ENCODE measurements at places on chromosomes 7 and 10.

DNA sequence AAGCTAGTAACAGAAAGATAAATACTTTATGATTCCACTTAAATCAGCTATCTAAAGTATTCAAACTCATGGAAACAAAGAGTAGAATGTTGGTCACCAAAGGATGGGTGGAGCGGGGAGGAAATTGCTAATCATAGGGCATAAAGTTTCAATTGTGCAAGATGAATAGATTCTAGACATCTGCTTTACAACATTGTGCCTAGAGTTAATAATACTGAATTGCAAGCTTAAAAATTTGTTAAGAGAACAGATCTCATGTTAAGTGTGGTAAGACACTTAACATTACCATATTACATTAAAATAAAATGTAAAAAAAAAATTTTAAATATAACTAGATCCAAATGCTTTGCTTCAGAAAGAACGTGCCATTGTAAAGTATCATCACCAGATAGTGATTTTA is 411.1 kb upstream of the MBL2 start:
- DNase-seq: no peak

DNA sequence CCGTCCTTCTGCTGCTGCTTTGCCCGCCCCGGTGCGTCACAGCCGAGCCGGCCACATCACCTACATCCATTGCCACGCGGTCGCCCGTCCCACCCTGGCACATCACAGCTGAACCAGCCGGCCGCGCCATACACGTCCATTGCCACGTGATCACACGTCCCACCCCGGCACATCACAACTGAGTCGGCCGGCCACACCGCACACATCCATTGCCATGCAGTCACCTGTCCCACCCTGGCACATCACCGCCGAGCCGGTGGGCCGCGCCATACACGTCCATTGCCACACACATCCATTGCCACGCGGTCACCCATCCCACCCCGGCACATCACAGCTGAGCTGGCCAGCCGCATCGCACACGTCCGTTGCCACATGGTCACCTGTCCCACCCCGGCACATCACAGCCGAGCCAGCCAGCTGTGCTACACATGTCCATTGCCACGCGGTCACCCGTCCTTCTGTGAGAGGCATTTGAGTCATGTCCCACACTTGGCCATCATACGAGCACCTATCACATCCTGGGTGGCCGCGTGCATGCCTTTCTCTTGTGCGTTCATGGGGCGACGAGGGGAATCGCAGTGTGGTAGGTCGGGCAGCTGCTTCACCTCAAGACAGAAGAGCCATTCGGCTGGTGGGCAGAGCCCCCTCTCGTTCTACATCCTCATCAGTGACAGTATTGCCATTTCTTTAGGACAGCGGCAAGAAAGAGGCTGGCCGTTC is 58.6 kb downstream of the JAKMIP3 start:
- no peak for DNase-seq

DNA sequence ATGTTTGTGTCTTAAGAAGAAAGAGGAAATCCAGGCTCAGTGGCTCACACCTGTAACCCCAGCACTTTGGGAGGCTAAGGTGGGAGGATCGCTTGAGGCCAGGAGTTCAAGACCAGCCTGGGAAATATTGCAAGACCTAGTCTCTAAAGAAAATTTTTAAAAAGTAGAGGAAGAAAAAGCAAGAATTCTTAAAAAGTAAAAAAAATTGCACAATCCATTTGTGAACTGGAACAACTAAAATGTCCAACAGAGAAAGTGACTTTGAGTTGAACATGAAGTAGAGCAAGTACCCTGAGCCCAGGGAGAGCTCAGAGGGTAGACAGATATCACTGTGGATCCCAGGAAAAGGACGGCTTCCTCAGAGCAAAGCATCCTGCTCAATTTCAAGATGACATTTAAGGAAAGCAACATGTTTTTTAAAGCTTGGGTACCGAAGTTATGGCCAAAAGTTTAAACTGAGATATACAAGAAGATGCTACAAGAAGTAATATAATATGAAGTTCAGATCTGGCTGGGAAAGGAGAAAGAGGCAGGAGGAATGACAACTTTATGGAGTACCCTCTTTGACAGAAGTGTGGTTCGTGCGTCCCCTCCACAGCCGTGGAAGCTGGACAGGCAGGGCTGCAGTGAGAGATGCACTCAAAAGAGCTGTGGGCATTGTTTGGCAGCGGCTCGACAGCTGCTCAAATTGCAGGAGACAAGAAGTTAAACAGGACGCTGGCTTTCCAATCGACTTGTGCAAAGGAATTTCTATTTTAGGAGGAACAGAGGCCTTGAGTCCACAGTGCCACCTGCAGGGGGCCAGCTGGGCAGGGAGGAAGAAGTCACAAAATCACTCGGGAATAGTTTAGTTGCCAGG is 201.3 kb downstream of the JCAD start:
- no peak for DNase-seq

DNA sequence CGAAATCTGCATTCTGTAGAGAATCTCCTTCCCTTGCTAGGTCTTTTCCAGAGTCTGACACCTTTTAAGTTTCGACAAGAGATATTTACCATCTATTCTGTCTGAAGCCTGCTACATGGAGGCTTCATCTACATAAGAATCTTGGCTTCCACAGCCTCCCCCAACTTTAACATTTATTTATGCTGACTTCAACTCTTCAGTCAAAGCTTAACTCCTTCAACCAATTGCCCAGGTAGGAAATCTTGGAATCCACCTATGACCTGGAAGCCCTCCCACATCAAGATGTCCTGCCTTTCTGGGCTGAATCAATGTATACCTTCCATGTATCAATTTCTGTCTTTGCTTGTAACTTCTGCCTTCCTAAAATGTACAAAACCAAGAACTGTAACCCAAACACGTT is 54.7 kb downstream of the MINPP1 start:
- DNase-seq: no peak

DNA sequence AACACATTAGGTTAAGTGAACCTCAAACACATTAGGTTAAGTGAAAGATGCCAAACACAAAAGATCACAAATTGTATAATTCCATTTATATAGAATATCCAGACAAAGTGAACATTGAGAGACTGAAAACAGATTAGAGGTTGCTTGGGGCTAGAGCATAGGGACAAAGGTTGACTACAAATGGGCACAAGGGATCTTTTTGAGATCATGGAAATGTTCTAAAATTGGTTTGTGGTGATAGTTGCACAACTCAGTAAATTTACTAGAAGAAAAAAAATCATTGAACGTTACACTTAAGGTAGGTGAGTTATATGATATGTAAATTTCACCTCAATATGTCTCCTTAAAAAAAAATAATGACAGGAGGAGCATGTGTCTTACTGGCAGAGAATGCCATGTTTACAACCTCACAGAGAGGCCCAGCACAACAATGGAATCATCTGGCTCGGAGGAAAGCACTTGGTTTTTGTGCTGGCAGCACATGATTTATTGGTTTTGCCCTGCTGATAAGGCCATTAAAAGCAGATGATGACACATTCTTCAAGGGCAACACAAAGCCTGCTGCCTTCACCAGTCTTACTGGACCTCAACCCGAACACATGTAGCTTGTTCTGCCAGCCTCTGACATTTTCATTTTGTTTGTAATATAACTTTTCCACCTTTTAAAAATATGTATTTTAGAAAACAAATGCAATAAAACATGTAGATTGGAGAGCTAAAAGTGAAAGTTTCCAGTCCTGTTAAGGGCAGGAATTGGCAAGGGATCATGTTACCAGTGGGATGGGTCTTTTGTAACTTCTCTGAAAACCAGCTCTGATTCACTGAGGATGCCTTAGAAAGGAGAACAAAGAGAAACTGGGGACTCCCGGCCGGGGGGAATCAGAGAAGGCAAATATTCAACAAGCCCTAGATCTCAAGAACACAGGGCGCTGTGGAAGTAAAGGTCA is 11.9 kb upstream of the LMOD2 start:
- no peak for DNase-seq

GRCh38 chr10:110857265-110858171 is 14.2 kb upstream of the PDCD4 start:
- DNase-seq: no peak

GRCh38 chr10:103732339-103733044 is 122.9 kb downstream of the SH3PXD2A start:
- DNase-seq: no peak

DNA sequence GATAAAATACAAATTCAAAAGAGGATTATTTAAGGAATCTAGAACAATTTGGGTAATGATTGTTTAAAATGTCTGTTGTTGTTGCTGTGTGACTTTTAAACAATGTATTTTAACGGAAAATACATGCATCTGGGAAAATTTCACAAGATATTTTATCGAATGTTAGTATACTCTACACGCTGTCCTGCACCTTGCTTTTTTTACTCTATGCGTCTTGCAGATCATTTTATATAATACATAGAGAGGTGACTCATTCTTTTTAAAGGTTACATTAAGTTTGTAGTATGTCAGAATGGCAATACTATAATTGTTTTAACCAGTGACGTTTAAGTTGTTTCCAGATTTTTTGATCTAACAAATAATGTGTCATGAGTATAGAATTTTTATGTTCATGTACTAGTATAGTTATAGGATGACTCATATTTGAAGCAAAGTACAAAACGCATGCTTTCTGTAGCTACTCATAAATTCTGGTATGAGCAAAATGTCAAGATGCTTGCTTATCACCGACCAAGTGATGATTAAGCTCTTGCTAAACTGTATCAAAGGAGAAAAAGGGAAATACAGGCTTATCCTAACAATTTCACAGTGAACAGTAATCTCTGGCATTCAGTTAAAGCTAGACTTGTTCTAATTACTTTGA is 4.9 kb downstream of the DKK1 start:
- DNase-seq: no peak

DNA sequence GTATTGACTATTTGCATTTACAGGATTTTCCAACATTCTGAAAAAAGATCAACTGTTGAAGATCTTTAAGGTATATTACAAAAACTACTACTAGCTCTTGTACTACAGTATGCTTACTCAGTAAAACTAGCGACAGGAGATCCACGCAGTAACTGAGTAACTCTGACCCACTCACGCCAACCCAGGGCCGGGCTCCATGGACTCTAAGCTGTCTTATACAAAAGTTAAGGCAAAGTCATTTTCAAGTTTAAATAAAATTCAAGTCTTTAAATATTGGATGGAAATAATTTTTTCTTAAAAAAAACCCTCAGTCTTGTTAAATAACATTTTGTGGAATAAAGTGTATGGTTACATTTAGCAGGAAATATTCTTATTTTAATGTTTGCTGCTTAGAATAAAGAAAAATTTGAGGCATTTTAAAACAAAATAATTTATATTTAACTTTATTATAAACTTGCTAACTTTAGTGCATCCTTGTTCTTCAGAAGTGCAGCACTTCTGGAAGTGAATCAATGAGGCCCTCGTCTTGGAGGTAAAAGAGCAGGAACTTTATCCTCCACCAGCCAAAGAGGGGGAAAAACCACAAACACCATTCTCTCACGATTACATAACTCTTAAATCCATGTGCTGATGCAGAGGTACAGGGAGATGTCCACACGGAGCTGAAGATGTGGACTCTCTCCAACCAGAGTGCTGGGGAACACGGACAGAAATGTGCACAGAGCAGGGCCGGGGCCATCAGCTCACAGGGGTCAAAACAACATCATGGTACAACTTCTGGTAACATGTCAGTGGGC is 119.9 kb downstream of the LARP4B start:
- DNase-seq: no peak

GRCh38 chr10:84172467-84173356 is 889 bp upstream of the GPR15LG start:
- DNase-seq: no peak

DNA sequence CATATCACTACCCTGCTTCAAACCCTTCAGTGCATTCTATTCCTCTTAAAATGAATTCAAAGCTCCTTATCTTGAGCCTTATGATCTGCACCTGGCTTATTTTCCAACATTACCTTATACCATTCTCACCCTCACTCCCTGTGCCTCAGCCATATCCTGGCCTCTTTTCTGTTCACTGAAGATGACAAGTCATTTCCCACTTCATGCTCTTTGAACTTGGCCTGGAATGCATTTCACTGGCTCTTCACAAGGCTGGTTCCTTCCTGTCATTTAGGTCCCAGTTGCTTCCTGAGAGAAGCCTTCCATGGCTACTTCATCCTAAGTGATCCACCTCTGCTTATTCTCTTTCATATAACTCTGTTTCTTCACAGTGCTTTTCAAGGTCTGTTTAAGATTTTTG is 3.2 kb upstream of the LIPF start:
- no peak for DNase-seq

All from stimulated activated CD8-positive, alpha-beta memory T cell treated with anti-CD3 and anti-CD28 coated beads, Interleukin-15, amount 100 ng/mL, for 4 hours (primary cell).